Suppressor macrophage treated with lipopolysaccharide for 1 hour (primary cell): ENCODE measurements at places on chromosomes 1 and 21.

- no peak for DNase-seq
Measured at GRCh38 chr1:66372522-66373101, 161.3 kb upstream of the SGIP1 start.

DNA sequence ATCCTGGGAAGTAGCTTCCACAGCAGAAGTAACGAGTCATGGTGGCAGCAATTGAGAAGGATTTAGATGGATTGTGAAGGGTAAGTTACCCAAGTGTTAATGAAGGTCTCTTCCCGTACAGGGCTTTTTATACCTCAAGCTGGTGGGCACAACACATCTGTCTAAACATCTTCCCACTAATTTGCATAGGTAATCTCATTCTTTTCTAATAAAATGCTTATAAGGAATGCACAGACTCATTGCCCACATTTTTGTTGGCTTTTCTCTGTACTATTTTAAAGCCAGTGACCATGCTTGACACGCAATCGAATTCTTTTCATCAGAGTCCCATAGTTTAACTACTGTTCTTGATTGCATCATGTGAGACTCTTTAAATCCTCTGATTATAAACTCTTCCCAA, at the start of gene KRTAP7-1:
TSS of gene KRTAP7-1 (minus strand) at position 101 of the 400 bp plus-strand sequence. CDS start at position 40, 61 bp downstream.
- DNase-seq, result no peak

DNA sequence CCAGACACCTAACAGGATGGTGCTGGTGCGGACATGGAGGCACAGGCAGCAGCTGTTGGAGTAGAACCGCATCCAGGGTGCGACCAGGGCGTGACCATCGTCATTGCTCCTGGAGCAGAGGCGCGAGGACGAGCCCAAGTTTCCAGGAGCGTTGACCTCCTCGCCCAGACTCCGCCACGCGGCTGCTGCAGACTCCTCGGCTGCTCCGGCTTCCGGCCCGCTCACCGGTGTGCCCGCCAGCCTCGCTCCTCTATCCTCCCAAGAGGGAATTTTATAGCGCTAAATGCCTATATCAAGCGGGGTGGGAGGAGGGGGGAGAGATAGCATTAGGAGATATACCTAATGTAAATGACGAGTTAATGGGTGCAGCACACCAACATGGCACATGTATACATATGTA, 5.3 kb upstream of the S100A12 start:
- no peak for DNase-seq

DNA sequence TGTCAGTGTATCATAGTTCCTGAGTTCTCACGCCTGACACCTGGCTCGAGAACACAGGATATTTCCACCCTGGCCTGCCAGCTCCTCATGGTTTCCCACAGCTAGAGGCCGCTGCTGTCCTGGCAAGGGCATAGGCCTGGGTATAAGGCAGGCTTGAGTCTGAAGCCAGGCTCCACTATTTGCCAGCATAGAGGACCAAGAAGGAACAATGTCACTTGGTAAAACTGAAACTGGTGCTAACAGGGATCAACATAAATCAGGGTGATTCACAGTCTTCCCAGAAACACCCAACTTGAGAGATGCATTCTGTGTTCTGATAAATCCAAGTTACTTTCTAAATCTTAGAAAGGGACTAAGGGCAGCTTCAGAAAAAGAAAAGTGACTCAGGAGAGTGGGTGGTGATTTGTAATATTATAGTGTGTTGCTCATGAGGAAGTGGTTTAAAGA, 6.9 kb upstream of the S100A2 start:
- DNase-seq, result peak; percentile 98
